ENCODE measurements at places on chromosomes 11 and 22.

DNA sequence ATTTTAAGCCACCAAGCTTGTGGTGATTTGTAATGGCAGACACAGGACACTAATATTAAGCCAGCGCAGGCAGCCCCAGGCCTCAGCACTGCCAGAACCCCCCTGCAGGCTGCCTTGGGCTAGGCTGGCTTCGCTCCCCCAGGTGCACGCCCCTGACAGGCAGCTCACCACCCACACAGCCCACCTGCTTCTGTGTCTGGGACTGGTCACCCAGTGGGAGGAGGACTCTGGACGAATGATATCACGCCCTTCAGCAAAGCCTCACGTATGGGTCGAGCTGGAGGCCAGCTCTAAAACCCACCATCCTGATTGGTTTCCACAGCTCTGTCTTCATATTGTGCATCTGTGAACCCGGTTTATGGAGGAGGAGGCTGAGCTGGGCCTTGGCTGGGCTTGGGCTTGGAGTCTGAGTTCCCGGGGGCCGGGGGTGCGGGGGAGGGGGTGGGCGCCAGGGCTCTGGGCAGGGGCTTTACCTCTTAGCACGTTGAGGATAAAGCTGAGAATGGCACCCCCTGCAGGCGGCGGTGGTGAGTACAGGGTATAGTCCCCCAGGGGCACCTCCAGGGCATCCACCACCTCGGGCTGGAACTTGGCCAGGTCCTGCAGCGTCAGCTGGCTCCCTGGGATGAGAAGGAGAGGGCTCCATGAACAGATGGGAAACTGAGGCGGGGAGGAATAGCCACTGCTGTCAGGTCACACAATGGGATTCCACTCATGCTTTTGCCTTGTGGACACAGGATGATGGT, 13.8 kb downstream of the GGT5 start:
- no peak for DNase-seq

DNA sequence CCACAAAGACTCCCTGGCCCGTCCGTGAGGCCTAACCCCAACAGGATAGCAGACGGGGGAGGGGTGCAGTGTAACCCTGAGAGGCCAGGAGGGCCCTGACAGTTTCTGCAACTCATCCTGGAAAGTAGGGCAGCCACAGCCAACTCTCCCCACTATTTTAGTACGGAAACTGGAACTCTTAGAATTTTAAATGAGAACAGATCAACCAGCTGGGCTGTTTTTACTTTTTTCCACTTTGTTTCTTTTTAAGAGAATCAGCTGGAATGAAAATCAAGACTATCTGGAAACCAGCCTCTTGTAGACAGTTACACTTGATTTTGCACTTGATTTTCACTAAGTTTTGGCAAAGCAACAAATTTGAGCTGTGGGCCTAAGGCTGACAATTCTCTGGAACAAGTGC, 42.7 kb upstream of the NRIP3 start:
- DNase-seq: no peak

- DNase-seq: no peak
Observed at GRCh38 chr11:44424841-44425240, 114.9 kb upstream of the ALX4 start.

DNA sequence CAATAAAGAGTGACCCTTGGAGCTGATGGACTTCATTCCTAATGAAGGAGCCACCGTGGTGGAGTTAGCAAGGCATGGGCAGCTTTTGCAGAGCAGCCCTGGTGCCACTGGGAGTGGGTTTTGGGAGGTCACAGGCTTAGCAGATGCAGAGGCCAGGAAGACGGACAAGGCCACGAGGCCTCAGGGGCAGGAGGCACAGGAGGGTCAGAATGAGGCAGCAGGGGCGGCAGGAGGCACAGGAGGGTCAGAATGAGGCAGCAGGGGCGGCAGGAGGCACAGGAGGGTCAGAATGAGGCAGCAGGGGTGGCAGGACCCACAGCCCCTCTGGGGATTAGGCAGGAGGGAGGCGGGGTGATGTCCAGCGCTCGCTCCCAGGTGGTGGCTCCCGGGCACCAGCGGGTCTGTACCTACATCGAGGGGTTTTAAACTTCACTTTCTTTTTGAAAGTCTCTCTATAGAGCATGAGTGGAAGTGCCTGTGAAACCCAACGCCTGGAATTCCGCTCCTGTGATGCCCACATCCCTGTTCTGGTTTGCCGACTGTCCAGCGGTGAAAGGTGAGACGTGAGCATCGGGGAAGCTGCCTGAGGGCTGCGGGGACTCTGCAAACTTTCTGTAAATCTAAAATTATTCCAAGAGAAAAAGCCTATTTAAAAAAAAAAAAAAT, 521.6 kb downstream of the BRD1 start:
- DNase-seq: no peak

GRCh38 chr11:60978546-60979380, 7.3 kb downstream of the CD6 start:
- DNase-seq: no peak

GRCh38 chr11:32438866-32439489, 3.6 kb upstream of the WT1 start:
- DNase-seq: no peak

GRCh38 chr11:12470236-12470635, 92.9 kb downstream of the PARVA start:
- DNase-seq: no peak

DNA sequence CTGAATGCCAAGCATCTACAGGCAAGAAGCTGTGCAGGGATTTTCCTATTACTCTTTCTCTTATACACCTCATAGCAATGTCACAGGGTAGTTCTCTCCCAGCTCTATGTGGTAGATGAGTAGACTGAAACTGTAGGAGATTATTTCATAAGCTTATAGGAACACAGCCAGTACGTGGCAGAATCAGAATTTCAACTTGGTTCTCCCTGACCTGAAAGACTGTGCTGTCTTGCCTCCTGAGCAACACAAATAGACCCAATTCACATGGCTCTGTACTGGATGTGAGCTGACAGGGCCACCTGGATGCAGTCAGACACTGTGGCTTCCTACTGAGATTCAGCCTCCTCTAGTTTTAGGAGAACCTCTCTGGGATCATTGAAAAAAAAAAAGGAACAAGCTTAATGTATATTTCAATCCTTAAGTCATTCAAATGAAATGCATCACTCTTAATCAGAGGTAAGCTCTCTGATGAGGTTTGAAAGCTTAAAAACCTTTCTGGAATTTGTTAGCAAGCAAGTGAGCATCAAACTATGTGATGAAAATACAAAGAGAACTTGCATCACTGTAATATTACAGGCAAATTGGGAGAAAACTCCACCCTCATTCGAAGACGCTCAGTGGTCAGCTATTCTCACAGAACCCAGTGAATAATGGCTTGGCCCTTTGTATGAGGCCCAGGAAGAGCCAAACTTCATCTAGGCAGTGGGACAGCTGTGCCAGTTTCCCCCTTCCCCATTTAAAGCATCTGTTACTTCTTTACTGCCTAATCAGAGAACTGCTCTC, 1039.3 kb downstream of the NTM start:
- DNase-seq: no peak

- peak; percentile 43 for DNase-seq
Observed at GRCh38 chr22:27918341-27919221, 475 bp downstream of the PITPNB start.

- peak; percentile 78 for DNase-seq
Observed at GRCh38 chr11:30917859-30918478, 331.8 kb upstream of the MPPED2 start.

GRCh38 chr11:123841174-123841573, 35.0 kb upstream of the OR6M1 start:
- no peak for DNase-seq

- no peak for DNase-seq
Observed at GRCh38 chr11:62108971-62109404, 14.8 kb upstream of the INCENP start.

DNA sequence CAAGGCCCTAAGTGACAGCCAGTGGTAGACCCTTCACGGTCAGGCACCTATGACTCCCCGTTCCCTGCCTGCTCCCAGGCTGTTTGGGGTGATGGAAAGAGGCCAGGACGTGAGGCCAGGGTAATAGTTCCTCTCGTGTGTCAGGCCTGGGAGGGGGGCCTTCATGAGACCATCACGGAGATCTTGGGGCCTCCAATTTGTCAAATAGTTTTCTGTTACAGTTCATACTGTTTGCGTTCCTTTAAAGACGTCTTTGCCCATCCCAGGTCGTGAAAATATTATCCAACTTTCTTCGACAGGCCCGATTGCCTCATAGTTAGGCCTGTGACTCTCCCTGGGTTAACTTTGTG, 62.2 kb upstream of the KCNQ1OT1 start:
- no peak for DNase-seq

DNA sequence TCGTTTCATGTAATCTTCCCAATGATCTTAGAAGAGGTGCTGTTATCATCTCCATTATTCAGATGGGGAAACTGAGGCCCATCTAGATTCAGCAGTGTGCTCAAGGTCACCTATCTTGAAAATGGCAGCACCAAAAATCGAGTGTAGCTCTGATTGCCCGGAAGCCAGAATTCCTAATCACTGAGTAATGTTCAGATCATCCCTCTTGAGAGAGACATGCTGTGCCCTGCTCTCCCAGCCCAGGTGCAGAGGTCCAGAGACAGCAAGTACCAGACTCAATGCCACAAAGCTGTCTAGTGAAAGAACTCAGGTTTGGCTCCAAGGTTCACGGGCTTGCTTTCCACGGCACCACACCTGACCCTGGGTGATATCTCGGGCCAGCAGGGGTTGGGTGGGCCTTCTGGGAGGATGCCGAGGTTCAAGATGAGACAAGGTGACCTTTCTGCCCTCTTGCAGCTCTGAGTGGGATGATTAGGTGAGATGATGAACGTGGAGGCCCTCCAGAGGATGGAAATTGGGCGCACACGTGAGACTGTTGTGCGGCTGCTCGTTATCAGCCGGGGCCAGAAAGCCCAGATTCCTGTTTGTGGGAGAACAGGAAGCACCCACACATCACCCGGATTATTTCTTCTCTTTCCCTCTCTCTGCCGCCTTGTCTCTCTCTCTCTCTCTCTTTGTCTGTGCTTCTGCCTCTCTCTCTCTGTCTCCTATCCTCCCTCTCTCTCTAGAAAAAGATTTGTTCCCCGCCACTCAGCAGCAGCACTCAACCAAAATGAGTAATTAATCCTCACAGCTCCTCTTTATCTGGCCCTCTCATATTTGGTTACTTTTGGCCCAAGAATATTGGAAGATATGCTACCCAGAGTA, 19.0 kb upstream of the RASD2 start:
- DNase-seq: peak; percentile 41

DNA sequence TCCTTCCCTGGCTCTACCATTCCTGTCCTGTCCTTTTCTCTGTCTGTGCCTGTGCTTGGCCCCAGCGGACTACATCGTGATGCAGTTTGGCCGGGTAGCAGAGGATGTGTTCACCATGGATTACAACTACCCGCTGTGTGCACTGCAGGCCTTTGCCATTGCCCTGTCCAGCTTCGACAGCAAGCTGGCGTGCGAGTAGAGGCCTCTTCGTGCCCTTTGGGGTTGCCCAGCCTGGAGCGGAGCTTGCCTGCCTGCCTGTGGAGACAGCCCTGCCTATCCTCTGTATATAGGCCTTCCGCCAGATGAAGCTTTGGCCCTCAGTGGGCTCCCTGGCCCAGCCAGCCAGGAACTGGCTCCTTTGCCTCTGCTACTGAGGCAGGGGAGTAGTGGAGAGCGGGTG, 20.4 kb downstream of the TUB start:
- no peak for DNase-seq

- no peak for DNase-seq
Observed at GRCh38 chr11:45815747-45816146, 10.8 kb downstream of the SLC35C1 start.

DNA sequence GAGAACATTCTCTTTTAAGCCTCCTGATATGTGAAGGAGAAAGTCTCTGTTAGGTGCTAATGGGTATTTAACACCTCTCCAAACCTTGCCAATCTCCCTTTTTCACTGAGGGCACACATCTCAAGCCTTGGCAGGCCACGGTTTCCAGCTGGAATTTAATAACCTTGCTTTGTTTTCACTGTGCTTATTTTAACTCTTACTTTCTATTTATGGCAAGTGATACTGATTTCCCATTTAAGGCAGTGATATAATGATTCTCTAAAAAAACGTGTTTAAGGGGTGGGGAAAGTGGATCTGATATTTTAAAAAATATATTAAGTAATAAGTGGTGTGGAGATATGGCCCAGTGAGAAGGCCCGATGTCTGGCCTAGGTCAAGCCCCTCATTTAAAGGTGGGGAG, 1.1 kb upstream of the RASD2 start:
- DNase-seq: peak; percentile 14

DNA sequence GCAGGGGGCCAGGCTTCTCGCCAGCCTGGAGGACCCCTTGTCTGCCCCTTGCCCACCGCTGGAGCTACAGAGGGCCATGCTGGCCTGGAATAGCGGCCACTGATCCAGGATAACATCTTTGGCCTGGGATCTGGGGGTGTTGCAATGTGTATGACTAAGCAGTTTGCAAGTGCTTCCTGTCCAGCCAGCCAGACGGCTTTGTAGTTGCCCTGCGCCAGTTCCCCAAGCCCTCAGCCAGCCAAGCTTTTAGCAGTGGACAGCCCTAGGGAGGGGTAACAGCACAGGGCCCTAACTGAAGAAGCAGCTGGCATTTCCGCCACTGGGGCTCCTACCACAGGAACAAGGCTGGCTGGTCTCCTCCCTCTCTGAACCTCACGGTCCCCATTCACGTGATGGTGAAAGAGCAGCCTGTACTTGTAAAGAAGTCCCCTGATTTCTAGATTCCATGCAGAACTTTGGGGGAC, 32.1 kb downstream of the UQCR10 start:
- no peak for DNase-seq

DNA sequence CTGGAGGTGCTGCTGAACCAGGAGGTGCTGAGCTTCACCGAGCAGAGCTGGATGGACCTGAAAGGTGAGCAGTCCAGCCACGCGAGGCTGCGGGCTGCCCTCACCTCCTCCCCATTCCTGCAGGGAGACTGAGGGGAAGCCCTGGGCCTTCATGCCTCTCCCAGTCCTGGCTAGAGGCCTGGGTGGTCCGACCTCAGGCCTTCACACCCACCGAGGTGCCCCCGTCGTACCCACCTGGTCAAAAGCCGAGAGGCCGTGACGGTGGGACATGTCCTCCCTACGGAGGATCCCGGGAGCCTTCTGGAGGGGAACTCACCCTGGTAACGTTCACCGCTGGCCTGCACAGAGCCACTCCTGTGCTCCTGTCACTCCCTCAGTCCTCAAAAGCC, 5.1 kb downstream of the SUSD2 start:
- DNase-seq: no peak

GRCh38 chr11:11213117-11213516, 139.9 kb downstream of the CSNK2A3 start:
- DNase-seq: no peak

GRCh38 chr11:78654866-78655265, 80.2 kb upstream of the NARS2 start:
- no peak for DNase-seq

Measured in NCI-H1417 (cell line).